ENCODE measurements at places on chromosomes 16 and 17. TPM values are rescaled to one million over a fixed set of nuclear protein-coding genes. Genes with fewer than 3 reads are reported as not detected.

ST6GALNAC2 gene
- total RNA-seq: 4.3 TPM

SULT1A1 gene
- 13.7 TPM for total RNA-seq

WNT9B gene
- total RNA-seq: 0.85 TPM

MT1X gene
- total RNA-seq: 91.8 TPM

MYOCD gene
- 57.3 TPM for total RNA-seq

RAMP2 gene
- total RNA-seq: 37.7 TPM

SECTM1 gene
- total RNA-seq: 3.9 TPM

KRTAP17-1 gene
- not detected for total RNA-seq

PPP1R1B gene
- total RNA-seq: 0.36 TPM

HCRT gene
- total RNA-seq: not detected

- H3K27me3 ChIP-seq: no peaks in the 10 kb centered on the region
- DNase-seq: no peak
- H3K36me3 ChIP-seq: peaks cover 34% of the 10 kb centered on the region
- no peak overlapping the region for H3K27ac ChIP-seq
- H3K4me1 ChIP-seq: peaks cover 22% of the 10 kb centered on the region
- no peak overlapping the region for H3K4me3 ChIP-seq
Observed at GRCh38 chr16:4260360-4260759, 12.5 kb downstream of the TFAP4 start.

- no peak overlapping the region for H3K27ac ChIP-seq
- peak; percentile 12 for DNase-seq
- no peaks in the 10 kb centered on the region for H3K36me3 ChIP-seq
- peaks cover 18% of the 10 kb centered on the region for H3K4me1 ChIP-seq
Observed at GRCh38 chr17:17509601-17510425, 13.6 kb upstream of the RASD1 start.

GRCh38 chr17:65900216-65900615 is 291.7 kb downstream of the CEP112 start:
- H3K4me1 ChIP-seq: no peaks in the 10 kb centered on the region
- no peak overlapping the region for H3K27ac ChIP-seq
- H3K27me3 ChIP-seq: no peaks in the 10 kb centered on the region
- no peak for DNase-seq
- no peak overlapping the region for H3K4me3 ChIP-seq

- H3K4me1 ChIP-seq: no peaks in the 10 kb centered on the region
- no peaks in the 10 kb centered on the region for H3K36me3 ChIP-seq
- no peak overlapping the region for H3K27ac ChIP-seq
- peaks cover 31% of the 10 kb centered on the region for H3K27me3 ChIP-seq
- DNase-seq: no peak
Observed at GRCh38 chr17:62933501-62934385, 32.3 kb upstream of the TANC2 start.

- peaks cover 59% of the 10 kb centered on the region for H3K36me3 ChIP-seq
- H3K4me3 ChIP-seq: no peak overlapping the region
- peaks cover 21% of the 10 kb centered on the region for H3K4me1 ChIP-seq
Observed at GRCh38 chr17:19664136-19664820, 15.7 kb downstream of the ALDH3A2 start.

DNA sequence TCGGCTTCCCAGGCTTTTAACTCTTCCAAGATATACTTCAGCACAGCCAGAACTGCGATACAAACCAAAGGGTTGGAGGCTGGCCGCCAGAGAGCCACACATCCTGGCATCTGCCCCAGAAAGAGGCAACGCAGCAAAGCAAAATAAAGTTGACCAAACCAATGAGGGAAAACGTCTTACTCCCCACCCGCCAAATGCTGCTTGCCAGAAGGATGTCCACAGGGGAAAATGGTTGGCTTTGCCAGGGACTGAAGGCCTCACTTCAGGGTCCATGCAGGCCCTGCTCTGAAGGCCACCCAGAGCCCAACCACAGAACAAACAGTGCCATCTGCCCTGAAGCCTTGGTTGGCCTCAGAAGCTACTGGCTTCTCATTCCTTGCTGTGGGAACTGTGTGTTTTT is 15.0 kb downstream of the CACNG1 start:
- H3K27me3 ChIP-seq: no peaks in the 10 kb centered on the region
- no peak overlapping the region for H3K4me3 ChIP-seq
- DNase-seq: no peak
- no peak overlapping the region for H3K27ac ChIP-seq
- peaks cover 13% of the 10 kb centered on the region for H3K4me1 ChIP-seq

DNA sequence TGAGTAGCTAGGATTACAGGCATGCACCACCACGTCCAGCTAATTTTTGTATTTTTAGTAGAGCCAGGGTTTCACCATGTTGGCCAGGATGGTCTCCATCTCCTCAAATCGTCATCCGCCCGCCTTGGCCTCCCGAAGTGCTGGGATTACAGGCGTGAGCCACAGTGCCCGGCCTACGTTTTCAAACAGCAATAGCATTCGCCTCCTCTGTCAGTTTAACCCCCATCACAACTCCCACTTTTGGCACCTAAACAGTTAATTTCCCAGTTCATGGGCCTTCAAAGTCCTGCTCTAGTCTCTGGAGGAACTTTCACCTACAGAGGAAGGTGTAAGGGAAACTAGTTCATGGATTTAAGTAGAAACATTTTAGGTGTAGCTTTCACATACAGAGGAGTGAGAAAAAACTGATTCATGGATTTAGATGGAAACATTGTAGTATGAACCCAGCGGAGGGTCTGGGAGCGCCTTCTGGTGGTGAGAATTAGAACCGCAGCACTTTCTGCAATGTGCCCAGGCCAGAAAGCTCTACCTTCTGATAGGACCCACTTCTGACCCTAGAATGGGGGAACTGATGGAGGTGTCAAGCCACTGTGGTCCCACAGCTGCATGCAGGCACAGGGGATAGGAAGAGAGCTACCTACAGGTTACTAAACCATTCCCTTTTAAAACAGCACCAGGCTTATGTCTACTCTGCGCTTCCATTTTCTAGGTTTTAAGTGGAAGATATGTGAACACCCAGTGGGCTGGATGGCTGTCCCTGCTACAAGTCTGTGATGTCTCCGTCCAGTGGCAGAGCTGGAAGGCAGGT is 12.0 kb upstream of the MEOX1 start:
- DNase-seq: peak; percentile 76
- no peak overlapping the region for H3K4me3 ChIP-seq
- no peaks in the 10 kb centered on the region for H3K36me3 ChIP-seq
- H3K27ac ChIP-seq: no peak overlapping the region
- H3K4me1 ChIP-seq: peaks cover 21% of the 10 kb centered on the region
- H3K27me3 ChIP-seq: no peaks in the 10 kb centered on the region

- H3K4me3 ChIP-seq: no peak overlapping the region
- H3K36me3 ChIP-seq: peaks cover 62% of the 10 kb centered on the region
- H3K27ac ChIP-seq: no peak overlapping the region
- no peaks in the 10 kb centered on the region for H3K27me3 ChIP-seq
Observed at GRCh38 chr16:27677263-27677662, 127.3 kb downstream of the KATNIP start.

DNA sequence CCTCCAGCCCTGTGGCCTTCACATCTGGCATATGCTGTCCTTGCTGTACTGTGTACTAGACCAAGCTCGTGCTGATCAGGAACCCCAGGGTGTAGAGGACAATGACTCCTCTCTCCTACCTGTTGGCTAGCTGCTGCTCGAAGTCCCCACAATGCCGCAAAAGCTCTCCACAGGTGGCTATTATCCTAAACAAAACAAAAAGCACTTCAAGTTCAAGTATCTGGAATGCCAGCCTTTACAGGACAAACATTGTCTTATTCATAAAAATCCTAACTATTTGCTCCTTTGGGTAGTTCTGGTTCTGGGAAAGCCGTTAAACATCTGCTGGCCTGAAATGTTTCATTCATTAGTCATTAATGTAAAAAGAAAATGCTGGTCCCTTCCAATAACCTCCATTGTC is 42.8 kb downstream of the COG7 start:
- no peaks in the 10 kb centered on the region for H3K27me3 ChIP-seq
- peaks cover 81% of the 10 kb centered on the region for H3K36me3 ChIP-seq
- peaks cover 10% of the 10 kb centered on the region for H3K4me1 ChIP-seq
- H3K4me3 ChIP-seq: no peak overlapping the region

- H3K4me3 ChIP-seq: no peak overlapping the region
- DNase-seq: peak; percentile 27
- H3K36me3 ChIP-seq: peaks cover 13% of the 10 kb centered on the region
- no peaks in the 10 kb centered on the region for H3K27me3 ChIP-seq
- H3K4me1 ChIP-seq: no peaks in the 10 kb centered on the region
- no peak overlapping the region for H3K27ac ChIP-seq
Observed at GRCh38 chr17:80773243-80773991, 218.2 kb upstream of the CHMP6 start.

- no peak overlapping the region for H3K27ac ChIP-seq
- no peaks in the 10 kb centered on the region for H3K4me1 ChIP-seq
- no peak overlapping the region for H3K4me3 ChIP-seq
- peaks cover 7% of the 10 kb centered on the region for H3K27me3 ChIP-seq
- no peaks in the 10 kb centered on the region for H3K36me3 ChIP-seq
Observed at GRCh38 chr17:8649157-8650118, 18.9 kb upstream of the MYH10 start.

DNA sequence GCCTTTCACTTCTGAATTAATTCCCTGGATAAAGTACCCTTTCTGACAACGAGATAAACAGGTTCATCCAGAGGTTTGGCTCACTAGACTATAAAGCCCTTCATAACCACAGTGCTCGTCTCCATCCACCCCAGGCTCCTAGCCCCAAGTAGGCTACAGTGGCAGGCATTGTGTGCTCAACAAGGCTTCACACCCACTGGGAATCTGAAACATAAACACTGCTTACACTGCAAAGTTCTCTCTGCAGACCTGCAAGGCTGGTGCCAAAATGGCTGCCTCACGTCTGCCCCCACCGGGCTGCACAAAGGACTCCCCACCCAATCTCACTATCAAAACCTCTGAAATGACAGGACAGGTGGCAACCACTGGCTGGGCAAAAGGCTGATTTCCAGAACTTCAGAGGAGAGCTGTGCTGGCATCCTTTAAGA is 5.1 kb upstream of the HLF start:
- no peak for DNase-seq
- H3K4me1 ChIP-seq: peaks cover 13% of the 10 kb centered on the region
- peaks cover 48% of the 10 kb centered on the region for H3K27me3 ChIP-seq

GRCh38 chr16:22843856-22844255 is 29.9 kb downstream of the HS3ST2 start:
- no peaks in the 10 kb centered on the region for H3K4me1 ChIP-seq
- no peaks in the 10 kb centered on the region for H3K36me3 ChIP-seq
- H3K4me3 ChIP-seq: no peak overlapping the region
- H3K27ac ChIP-seq: no peak overlapping the region
- DNase-seq: no peak
- H3K27me3 ChIP-seq: peaks cover 90% of the 10 kb centered on the region

DNA sequence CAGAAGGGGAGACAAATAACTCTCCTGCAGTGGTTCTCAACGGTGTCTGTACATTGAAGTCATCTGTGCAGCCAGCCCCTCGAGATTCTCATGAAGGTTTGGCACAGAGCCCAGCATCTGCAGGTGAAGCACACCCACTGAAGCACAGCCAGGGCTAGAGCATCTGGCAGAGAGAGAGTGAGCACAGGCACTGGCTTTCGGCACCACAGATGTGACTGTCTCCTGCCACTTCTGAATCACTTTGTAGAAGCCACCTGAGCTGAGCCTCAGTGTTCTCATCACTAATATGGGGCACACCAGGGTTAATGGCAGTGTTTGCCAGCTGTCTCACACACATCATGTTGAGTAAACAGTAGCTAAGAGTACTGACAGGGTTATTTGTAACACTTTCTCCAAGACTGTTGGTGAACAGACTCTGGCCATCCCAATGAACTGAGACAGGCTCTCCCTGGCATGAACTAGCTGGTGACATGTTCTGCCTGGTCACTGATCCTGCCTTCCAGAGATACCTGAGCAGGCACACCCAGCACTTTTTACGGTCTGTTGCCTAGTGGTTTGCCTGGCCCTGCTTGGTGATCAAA is 10.9 kb downstream of the HSPB9 start:
- peak overlapping the region; percentile 90 for H3K27ac ChIP-seq
- peaks cover 100% of the 10 kb centered on the region for H3K4me1 ChIP-seq
- H3K27me3 ChIP-seq: no peaks in the 10 kb centered on the region
- no peak for DNase-seq
- H3K4me3 ChIP-seq: peak overlapping the region; percentile 30

- H3K27me3 ChIP-seq: no peaks in the 10 kb centered on the region
- peaks cover 100% of the 10 kb centered on the region for H3K4me1 ChIP-seq
- peaks cover 28% of the 10 kb centered on the region for H3K36me3 ChIP-seq
Observed at GRCh38 chr16:1548727-1549126, 15.3 kb downstream of the TMEM204 start.

DNA sequence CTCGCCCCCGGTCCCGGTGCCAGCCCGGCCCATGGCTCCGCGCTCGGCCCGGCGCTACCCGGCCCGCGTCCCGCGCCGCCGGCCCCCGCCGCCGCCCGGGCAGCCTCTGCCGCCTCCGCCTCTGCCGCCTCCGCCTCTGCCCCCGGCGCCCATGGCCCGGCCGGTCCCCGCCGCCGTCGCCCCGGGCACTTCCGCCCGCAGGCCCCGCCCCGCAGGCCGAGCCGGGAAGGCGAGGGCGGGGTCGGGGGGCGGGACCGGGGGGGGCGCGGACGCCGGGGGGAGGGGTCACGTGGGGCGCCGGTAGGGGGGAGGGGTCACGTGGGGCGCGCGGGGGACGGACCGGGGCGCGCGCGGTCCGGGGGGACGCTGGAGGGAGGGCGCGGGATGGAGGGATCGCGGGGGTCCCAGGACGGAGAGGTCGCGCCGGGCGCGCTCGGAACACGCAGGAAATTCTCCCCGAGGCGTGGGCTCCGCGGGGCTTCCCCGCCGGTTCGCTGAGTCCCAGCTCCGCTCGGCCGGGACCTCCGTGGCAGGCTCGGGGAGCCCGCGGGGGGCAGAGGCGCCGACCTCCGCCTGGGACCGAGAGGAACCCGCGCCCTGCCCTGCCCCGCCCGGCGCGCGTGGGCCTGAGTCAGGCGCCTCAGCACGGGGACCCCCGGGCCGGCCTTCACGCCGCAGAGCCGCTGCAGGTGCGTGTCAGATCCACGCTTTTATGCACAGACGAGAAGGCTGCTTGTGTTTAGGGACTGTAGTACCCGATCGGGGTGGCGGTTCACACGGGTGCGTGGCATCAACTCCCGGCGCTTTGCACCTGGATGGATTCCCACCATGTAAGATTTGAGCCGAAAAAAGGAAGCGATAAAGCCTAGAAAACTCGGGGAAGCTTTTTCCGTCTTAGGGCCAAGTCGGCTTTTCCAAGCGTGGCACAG is at the start of gene PGAP6:
Gene PGAP6 (minus strand): TSS at position 190 of the 929 bp plus-strand sequence. CDS start 157 bp downstream, at position 33.
- peak within 1 kb of the TSS; percentile 83 for H3K27ac ChIP-seq
- H3K27me3 ChIP-seq: no peaks in the 10 kb centered on the region
- peaks cover 68% of the 10 kb centered on the region for H3K4me1 ChIP-seq
- peak; percentile 68 for DNase-seq
- H3K4me3 ChIP-seq: peak within 1 kb of the TSS; percentile 77

- H3K27ac ChIP-seq: peak overlapping the region; percentile 56
- peaks cover 14% of the 10 kb centered on the region for H3K4me1 ChIP-seq
- H3K36me3 ChIP-seq: peaks cover 59% of the 10 kb centered on the region
- no peak overlapping the region for H3K4me3 ChIP-seq
- H3K27me3 ChIP-seq: no peaks in the 10 kb centered on the region
- DNase-seq: no peak
Observed at GRCh38 chr16:10981697-10982216, 37.4 kb downstream of the CLEC16A start.

DNA sequence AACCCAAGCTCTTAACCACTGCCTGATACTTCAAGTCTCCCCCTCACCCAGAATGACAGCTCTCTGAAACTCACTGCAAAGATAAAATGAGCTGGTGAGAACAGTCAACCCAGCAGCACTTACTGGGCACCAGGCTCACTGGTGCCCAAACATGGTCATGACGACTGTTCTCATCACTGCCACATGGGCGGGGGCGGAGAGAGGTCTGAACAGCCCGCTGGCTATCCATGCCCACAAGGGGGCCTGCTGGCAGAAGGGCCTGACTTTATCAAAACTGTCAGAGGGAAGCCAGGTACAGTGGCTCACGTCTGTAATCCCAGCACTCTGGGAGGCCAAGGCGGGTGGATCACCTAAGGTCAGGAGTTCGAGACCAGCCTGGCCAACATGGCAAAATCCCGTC is 4.0 kb downstream of the MYBBP1A start:
- no peak for DNase-seq
- peaks cover 22% of the 10 kb centered on the region for H3K4me1 ChIP-seq
- no peak overlapping the region for H3K27ac ChIP-seq
- H3K36me3 ChIP-seq: peaks cover 75% of the 10 kb centered on the region
